Kidney tubule cell (primary cell): ENCODE measurements at places on chromosomes 3 and 15.

DNA sequence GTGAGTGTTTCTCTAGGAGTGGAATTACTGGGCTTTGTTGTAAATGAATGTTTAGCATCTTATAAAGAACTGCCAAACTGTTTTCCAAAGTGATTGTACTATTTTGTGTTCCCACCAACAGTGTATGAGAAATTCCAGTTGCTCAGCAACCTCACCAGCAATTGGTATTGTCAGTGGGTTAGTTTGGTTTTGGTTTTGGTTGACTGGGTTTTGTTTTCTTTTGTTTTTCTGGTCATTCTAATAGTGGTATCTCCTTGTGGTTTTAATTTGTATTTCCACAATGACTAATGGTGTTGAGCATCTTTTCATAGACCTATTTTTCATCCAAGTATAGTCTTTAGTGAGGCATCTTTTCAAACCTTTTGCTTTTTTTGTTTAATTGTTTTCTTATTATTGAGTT lies 27.1 kb downstream of the FILIP1L start:
- peak; percentile 91 for DNase-seq

DNA sequence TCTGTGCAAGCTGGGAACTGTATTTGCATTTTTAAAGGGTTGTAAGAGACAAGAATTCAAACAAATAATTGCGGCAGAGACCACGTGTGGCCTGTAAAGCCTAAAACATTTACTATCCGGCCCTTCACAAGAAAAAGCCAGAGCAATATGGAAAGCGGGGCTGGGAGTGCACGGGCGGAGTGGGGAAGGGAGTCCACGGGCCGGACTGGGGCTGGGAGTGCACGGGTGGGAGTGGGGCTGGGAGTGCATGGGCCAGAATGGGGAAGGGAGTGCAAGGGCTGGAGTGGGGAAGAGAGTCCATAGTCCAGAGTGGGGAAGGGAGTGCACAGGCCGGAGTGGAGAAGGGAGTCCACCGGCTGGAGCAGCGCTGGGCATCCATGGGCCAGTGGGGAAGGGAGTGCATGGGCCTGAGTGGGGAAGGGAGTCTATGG lies 41.2 kb downstream of the KLF15 start:
- DNase-seq = no peak

DNA sequence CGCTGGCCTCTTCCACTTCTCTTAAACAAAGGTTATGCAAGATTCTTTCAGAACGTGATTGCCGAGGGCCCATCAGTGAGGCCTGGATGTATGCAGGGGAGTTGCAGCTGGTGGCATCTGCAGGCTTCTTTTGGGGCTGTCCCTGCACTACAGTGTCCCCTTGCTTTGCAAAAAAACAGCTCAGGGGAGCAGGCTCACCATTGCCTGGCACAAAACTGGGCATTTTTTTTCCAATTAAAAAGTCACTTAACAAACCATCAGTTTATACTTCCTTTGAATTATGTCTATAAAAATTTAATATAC lies 148.6 kb downstream of the ATP10A start:
- DNase-seq = no peak

- no peak for DNase-seq
Observed at GRCh38 chr3:153320585-153321128, 158.6 kb downstream of the RAP2B start.

- DNase-seq = no peak
Observed at GRCh38 chr3:134652886-134653630, 2.2 kb upstream of the KY start.

DNA sequence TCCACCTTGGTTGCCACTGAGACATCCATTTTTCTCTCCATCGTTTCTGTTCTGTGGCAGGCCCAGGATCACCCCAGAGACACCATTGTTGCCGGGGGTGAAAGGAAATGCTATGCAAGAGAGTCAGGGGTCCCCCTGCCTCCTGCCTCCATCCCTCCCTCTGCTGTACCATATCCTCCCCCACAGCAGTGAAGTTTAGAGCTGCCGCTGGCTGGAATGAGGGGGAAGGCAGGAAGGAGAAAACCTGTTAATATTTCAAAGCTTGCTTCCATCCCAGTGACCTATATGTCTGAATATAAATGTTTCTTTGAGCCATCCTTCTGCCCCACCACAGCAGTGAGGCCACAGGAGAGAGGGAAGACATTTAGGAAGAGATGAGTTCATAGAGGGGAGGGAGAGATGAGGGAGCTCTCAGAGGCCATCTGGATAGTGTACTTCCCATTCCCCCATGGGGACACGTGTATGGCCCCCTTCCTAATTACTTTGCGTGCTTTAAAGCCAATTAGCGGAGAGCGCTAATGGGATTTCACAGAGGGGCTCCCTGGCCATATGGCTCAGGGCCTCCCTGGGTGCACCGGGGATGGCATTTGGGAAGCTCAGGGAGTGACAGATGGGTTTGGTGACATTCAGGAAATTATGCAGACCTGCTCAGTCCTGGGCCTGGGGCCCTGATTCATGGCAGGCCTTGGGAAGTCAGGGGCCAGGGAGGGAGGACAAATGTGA lies 40.4 kb upstream of the CHRNB4 start:
- DNase-seq = no peak
